ENCODE measurements at places on chromosomes 7 and 10.
A peak's percentile ranks its signal among the peaks of the same experiment; 100 is the strongest.

DNA sequence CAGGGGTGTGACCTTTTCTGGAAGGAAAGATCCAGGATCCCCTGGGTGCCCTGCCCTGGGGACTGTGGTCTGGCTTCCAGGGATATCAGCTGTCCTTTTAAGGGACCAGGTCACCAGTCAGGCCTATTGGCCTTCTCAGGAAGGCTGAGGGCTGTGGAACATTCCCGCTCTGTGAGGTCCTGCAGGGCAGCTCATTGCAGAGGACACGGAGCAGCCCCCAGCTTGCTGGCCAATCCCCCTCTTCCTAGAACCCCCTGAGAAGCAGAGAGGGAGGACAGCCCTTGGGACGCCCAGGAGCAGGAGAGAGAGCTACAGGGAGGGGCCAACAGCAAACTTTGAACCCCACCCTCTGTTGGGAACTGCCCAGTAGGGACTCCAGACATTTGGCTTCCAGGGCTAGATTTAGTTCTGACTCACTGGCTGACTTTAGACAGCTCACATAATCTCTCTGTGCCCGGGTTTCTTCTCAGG lies 67.9 kb upstream of the COL13A1 start:
- peak; percentile 31 for DNase-seq

DNA sequence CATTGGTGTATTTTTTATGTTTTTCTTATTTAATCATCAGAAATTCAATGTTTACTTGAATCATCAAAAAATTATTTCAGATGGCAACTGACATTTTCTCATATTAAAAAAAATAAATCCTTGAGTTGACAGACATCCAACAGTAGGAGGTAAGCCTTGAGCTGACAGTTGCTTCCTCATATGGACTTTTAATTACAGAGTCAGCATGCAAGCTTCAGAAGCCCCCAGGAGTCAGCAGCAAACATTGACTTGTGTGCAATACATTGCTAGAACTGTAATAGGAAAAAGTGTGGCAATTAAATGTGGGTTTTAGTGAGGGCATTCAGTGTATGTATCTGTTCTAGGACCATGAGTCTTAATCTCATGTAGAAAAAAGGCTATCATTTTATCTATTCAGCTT lies 62.4 kb upstream of the TAS2R16 start:
- DNase-seq, result no peak

DNA sequence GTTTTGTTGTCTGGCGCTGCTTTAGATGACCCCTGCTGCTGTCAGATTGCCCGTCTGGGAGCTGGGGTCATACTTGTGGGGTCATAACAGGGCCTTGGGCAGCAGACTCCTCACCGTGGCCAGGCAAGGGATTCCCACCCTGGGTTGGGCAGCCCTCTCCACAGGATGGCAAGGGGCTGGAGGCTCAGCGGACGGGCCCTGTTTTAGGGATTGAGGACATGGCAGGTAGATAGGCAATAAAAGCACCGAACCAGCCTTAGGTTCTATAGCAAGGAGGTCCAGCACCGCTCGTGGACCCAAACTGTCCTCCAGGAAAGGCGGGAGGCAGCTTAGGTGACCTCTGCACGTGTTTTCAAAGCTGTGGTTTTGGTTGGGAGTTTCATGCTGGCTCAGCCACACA lies 60.0 kb downstream of the GRK5 start:
- no peak for DNase-seq

DNA sequence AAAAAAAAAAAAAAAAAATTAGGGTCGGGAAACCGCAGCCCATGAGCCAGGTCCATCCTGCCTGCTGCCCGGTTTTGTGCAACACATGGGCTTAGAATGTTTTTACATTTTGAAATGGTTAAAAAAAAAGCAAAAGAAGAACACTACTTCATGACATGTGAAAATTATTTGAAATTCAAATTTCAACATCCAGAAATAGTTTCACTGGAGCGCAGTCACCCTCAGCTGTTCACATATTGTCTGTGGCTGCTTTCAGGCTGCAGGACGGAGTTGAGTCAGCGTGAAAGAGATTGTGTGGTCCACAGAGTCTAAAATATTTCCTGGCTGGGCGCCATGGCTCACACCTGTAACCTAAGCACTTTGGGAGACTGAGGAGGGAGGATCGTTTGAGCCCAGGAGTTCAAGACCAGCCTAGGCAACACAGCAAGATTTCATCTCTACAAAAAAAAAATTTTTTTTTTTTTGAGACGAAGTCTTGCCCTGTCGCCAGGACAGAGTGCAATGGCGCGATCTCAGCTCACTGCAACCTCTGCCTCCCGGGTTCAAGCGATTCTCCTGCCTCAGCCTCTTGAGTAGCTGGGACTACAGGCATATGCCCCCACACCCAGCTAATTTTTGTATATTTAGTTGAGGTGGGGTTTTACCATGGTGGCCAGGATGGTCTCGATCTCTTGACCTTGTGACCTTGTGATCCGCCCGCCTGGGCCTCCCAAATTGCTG lies 63.9 kb upstream of the ECHDC3 start:
- peak; percentile 48 for DNase-seq

- DNase-seq, result peak; percentile 5
Observed at GRCh38 chr10:27285093-27285492, 44.5 kb upstream of the ACBD5 start.

DNA sequence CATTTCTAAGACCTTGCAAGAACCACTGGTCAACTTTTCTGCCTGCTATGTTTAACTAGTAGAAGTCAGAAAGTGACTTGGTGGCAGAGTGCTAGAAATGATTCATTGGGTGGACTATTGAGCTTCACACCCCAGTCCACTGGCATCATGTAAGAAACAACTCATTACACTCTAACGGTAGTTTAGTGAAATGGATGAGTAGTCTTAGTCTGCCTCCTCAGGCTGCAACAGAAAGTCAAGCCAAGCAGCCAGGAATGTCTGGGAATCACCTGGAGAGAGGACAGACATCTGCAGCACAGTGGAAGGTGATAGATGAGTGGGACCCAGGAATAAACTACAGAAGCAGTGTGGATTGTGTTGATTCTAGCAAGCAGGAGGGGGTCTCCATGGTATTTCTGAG lies 125.4 kb downstream of the AUTS2 start:
- peak; percentile 3 for DNase-seq

GRCh38 chr10:100265821-100266485 lies 1.5 kb downstream of the CWF19L1 start:
- no peak for DNase-seq

DNA sequence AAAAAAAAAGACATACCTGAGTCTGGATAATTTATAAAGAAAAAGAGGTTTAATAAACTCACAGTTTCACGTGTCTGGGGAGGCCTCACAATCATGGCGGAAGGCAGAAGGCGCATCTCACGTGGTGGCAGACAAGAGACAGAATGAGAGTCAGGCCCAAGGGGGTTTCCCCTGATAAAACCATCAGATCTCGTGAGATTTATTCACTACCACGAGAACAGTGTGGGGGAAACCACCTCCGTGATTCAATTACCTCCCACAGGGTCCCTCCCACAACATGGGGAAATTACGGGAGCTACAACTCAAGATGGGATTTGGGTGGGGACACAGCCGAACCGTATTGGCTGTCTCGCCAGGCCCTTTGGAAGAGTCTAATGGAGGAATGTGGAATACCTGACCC lies 9.0 kb upstream of the MAFK start:
- DNase-seq, result no peak

- DNase-seq, result peak; percentile 65
Observed at GRCh38 chr10:35127289-35127891, 744 bp downstream of the CREM start.

- peak; percentile 12 for DNase-seq
Observed at GRCh38 chr7:143299840-143300239, 11.7 kb downstream of the CASP2 start.

- DNase-seq, result peak; percentile 81
Observed at GRCh38 chr10:122098924-122099323, 110.0 kb downstream of the TACC2 start.

DNA sequence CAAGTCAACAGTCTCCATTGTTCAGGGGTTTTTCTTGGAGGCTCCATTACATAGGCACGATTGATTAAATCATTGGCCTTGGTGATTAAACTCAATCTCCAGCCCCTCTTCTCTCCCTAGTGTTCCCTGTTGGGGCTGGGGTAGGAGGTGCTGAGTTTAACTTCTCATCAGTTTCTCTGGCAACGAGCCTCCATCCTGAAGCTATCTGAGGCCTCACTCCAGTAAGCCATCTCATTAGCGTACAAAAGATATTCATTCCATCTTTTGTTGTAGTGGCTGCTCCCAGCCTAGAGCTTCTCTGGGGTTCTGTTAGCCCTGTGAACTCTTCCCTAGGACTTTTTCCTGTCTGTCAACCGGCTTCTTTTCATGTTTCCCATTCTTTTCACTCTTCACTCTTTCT lies 11.6 kb downstream of the TYW1 start:
- no peak for DNase-seq

DNA sequence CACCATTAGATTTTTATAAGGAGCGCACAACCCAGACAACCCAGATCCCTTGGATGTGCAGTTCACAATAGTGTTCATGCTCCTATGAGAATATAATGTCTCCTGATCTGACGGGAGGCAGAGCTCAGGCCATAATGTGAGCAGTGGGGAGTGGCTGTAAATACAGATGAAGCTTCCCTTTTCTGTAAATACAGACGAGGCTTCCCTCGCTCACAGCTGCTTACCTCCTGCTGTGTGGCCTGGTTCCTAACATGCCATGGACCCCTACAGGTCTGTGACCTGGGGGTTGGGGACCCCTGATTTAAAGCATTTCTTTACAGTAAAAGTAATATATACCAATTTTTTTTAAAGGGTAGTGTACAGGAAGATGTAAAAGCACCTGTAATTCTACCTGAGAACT lies 33.2 kb downstream of the HELLS start:
- no peak for DNase-seq

GRCh38 chr7:105978035-105978434 lies 15.0 kb downstream of the CDHR3 start:
- no peak for DNase-seq
